ENCODE measurements at places on chromosomes 7 and 10.

DNA sequence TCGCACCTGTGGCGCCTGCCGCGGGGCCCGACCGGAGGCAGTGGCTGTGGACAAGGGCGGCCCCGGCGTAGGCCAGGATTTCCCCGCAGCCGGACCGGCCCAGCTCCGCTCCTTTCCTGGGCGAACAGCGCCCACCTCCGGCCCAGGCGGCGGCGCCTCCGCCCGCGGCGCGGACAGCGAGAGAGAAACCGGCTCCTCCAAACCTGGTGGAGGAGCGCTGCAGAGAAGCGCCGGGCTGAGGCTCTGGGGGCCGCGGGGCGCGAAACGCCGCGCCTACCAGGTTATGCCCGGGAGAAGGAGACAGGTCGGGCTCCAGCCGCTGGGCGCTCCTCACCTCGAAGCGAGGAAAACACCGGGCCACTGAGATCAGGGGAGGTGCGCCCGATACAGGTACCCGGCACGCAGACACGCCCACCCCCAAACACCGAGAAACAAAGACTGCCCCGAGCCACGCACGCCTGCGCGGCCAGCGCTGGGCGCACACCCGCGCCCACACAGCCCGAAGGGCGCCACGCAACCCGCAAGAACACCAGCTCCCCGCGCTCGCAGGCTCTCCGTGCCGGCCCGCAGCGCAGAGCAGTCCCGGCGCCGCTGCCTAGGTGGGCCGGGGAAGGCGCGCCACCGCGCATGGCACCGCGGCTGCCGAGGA lies 3.3 kb downstream of the GRID1 start:
- DNase-seq = no peak

- peak; percentile 30 for DNase-seq
Observed at GRCh38 chr10:132394201-132394811, 2.7 kb upstream of the PWWP2B start.

DNA sequence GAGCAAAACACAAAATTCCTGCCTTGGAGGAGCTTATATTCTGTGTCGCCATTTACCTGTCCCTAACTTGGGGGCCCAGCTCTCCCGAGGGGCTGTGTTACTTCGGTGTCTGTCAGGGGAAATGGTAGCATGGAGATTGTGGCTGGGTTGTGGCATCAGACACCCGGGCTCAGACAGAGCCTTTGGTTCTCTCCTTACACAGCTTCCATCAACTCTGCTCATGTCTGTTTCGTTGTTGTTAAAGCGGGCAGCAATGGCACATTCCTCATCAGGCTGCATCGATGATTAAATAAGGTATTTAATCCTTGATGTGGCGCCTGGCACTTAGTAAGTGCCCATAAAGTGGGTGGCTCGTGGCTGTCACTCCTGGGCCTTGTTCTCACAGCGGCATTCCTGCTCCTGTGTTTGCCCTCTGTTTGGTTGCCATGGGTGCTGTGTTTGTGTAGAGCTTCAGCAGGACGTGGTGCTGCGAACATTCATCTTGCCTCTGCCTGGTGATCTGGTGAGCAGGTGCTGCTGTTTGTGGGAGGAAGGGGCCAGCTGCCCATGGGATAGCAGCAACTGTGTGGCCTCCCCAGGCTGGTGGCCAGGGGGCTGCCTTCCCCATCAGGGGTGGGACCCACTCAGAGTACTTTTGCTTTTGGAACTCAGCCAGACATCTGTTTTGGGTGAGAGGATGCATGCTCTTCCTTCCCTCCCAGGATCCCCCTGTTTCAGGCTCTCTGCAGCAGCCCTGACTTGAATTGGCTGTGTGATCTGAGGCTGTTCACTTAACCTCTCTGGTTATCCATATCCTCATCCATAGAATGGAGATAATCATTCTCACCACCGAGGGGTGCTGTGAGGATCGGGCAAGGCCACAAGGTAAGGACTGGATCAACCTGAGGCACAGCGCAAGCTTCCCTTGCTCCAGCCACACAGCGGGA lies 207.2 kb upstream of the SVIL start:
- DNase-seq = peak; percentile 87

DNA sequence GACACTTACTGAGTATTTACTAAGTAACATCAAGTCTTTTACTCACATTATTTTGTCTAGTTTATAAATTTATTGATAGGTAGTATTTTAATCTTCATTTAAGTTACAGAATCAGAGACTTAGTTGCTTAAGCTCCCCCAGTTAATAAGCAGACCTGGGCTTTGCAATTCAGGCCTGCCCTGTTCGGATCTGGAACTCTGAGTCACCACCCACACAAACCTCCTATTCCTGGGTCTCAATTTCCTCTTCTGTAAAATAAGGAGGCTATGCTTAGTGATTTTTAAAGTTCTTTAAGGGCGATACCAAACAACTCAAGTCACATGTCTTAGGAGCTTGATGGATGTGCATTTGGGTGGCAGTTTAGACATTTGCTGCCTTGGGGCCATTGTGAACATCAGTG lies 3.5 kb upstream of the MGAM start:
- no peak for DNase-seq

DNA sequence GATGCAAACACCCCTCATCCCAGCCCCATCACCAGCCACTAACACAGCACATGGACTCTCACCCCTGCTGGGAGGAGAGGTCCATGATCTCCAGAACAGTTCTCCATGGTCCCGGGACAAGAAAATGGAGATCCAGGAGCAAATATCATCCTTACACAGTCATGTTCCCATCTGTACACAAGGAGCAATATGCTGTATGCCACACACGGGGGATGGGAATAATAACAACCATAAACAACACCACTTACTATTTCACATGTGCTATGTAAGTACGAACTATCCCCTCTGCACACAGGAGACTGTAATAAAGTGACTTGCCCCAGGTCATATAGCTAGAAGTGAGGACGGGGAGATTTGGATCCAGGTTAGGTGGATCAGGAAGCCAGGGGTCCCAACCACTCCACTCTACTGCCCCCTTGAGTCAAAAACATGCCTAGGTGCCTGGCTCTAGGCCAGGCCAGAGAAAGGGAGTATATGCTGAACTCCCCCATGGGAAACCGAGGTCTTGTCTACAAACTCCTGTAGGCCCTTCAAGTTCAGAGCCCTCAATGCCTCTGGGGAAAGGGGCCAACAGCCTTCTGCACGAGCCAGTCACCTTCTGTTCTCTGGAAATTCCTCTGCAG lies 34.1 kb downstream of the LRRC20 start:
- DNase-seq = peak; percentile 65

DNA sequence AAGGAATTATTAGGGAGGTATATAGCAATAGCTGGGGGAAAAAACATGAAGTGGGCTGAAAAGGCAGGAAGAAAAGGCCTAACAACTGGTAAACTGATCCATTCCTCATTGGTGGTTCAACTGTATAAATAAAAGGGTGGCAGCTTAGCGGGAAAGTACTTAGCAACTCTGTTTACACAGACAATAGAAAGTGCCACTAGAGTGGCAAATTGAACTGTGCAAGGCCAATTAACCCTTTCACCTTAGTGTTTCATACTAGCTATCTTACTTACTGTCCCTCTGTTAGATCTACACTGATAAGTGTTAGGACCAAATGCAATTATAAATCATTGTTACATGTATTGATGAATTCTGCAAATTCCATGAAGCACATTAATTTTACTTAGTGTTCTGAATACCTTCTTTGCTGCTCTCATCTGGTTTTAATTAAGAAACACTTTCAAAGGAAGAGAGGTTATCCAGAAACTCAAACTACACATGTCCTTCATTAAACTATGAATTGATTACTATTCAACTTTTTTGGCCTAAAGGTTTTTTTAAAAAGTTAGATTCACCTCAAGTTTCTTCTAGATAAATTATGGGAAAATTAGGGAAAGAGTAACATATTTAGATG lies 28.0 kb downstream of the DNAJC1 start:
- DNase-seq = peak; percentile 95

DNA sequence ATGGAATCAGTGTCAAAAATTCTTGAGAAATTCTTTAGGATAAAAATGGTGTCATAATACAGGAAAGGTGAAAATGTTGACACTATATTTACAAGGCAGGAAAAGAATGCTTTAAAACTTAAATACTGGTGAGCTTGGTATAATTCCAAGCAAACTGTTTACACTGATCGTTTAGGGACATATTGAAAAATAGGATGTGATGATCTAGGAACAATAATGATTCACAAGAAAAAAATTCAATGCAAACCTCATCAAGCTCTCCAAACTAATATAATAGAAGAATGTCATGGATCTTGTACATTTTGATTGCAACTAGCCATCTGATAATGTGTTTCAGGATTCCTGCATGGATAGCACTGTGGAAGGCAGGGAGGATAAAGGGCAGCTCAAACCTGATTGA lies 98.4 kb downstream of the CHRM2 start:
- DNase-seq = no peak

- DNase-seq = peak; percentile 100
Observed at GRCh38 chr7:140506788-140507464, 27.6 kb upstream of the MKRN1 start.

DNA sequence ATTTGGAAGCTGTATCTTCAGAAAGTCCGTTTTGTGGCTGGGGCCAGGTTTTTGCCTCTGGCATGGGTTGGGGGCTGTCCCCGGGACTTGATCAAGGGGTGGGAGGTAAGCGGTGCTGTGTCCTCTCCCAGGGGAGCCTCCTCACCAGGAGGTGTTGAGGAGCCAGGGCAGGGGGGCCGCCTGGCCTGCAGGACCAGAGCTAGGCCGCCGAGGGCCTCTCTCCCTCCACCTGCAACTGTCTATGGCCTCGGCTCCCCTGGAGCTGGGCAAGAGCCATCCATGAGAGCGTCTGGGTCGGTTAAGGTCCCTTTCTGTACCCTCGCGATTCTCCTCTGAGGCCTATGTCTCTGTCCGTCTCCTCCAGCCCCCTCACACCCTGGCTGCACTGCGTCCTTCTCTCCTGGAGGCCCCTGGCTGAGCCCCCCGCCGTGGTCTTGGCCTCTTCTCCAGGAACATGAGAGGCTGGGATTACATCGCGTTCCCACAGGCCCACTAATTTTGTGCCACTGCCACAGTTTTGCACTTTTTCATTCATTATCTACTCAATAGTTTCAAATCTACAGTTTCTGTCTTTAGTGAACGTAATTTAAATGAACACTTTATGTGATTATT lies 20.6 kb downstream of the CALML5 start:
- DNase-seq = no peak
